ENCODE measurements at places on chromosomes 12 and 14.
A peak's percentile ranks its signal among the peaks of the same experiment; 100 is the strongest.

- no peaks in the 10 kb centered on the region for H3K4me1 ChIP-seq
- H3K27ac ChIP-seq: no peak overlapping the region
- peaks cover 38% of the 10 kb centered on the region for H3K36me3 ChIP-seq
- H3K27me3 ChIP-seq: no peaks in the 10 kb centered on the region
- H3K4me3 ChIP-seq: no peak overlapping the region
- DNase-seq: no peak
Observed at GRCh38 chr12:120167529-120168095, 26.9 kb downstream of the GCN1 start.

DNA sequence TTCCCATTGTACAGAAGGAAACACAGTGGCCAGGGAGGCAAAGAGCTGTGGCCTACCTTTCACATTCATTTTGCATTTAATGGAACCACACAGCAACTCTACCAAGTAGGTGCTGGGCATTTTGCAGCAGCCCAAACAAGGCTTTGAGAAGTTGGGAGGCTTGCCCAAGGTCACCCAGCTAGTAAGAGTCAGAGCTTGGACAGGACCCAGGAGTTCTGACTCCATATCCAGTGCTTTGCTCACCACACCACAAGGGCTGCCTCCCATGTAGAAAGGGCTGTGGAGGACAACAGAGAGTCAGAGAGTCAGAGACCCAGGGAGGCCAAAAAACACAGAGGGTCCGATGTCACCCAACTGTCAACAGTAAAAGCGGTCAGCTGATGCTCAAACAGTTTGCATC lies 400.2 kb downstream of the BCL11B start:
- no peak for DNase-seq
- no peak overlapping the region for H3K4me3 ChIP-seq
- H3K36me3 ChIP-seq: no peaks in the 10 kb centered on the region
- H3K27ac ChIP-seq: no peak overlapping the region
- no peaks in the 10 kb centered on the region for H3K4me1 ChIP-seq

GRCh38 chr14:100432652-100433427 lies 109.7 kb downstream of the SLC25A47 start:
- no peak for DNase-seq
- H3K4me3 ChIP-seq: no peak overlapping the region
- no peaks in the 10 kb centered on the region for H3K27me3 ChIP-seq

DNA sequence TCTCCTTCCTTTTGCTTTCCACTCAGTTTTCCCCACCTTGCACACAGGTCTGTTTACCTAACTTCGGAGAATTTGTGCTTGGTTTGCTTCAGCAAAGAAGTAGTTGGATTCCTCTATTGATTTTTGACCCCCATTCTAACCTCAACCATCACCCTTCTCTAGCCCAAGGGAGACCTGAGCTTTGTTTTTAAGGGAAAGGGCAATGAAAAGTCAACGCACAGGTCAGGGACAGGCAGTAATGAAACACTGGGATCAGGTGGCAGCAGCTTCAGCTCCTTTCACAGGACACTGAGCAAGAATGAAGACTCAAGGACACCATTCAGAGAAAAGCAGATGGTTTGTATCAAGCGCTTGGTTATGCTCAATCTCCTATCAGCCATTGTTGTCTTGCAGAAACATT lies 46.9 kb upstream of the KRR1 start:
- no peak overlapping the region for H3K4me3 ChIP-seq
- no peaks in the 10 kb centered on the region for H3K36me3 ChIP-seq

GRCh38 chr14:28323951-28324741 lies 442.4 kb upstream of the FOXG1 start:
- DNase-seq: no peak
- H3K27me3 ChIP-seq: no peaks in the 10 kb centered on the region
- no peak overlapping the region for H3K4me3 ChIP-seq
- H3K27ac ChIP-seq: no peak overlapping the region

DNA sequence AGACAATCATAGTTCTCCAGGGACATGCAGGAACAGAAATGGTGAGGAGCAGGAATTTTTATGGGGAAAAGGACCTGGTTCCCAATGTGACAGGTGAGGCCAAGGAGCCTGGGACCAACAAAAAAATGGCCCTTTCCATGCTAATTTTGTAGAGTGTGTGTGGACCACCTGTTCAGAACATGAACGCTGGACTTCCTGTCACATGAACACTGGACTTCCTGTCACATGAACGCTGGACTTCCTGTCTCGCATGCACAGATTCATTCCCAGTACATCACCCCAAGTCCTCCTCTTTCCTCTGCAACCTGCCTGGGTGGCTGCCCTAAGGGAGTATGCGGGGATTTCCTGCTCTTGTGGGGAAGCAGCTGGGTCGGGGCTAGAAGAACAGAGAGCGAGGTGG lies 10.1 kb downstream of the FGF6 start:
- H3K27me3 ChIP-seq: no peaks in the 10 kb centered on the region
- no peak overlapping the region for H3K4me3 ChIP-seq
- peaks cover 63% of the 10 kb centered on the region for H3K4me1 ChIP-seq
- H3K36me3 ChIP-seq: peaks cover 27% of the 10 kb centered on the region

DNA sequence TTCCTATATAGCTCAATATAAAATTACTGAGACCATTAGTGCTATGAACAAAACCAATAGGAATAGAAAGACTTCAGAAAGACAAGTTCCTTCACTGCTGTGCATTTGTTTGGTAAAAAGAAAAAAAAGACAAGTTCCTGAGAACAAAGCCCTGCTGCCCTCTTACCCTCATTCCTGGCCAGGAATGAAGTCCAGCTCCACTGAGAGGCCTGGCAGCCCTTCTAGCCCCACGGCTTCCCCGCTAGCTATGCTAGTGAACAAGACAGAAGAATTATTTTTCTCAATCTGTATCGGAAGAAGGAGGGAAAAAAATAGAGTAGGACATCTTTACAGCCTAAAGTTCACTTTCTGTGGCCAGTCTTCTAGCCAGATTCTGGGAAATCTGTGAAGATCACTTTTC lies 1.6 kb downstream of the MFAP5 start:
- no peak for DNase-seq
- no peaks in the 10 kb centered on the region for H3K36me3 ChIP-seq
- no peak overlapping the region for H3K4me3 ChIP-seq

DNA sequence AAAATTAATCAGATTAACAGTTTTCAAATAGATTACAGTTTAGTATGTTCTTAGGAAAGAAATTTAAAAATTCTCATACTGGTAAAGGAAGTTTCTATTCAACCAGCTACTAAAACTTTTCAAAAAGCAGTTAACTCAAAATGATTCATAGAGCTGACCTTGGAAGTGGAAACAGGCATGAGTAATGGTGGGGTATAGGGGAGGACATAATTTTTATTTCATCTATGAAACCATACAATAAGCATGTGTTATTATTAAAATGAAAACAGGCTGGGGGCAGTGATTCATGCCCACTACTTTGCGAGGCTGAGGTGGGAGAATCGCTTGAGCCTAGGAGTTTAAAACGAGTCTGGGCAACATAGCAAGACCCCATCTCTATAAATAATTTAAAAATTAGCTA lies 73.0 kb downstream of the DNAI7 start:
- peaks cover 5% of the 10 kb centered on the region for H3K27me3 ChIP-seq
- DNase-seq: no peak
- H3K36me3 ChIP-seq: no peaks in the 10 kb centered on the region
- H3K4me3 ChIP-seq: no peak overlapping the region
- no peak overlapping the region for H3K27ac ChIP-seq

GRCh38 chr12:4270016-4270830 lies 3.3 kb upstream of the CCND2 start:
- peak overlapping the region; percentile 98 for H3K4me3 ChIP-seq
- H3K36me3 ChIP-seq: no peaks in the 10 kb centered on the region
- peaks cover 20% of the 10 kb centered on the region for H3K4me1 ChIP-seq

GRCh38 chr12:1093166-1093751 lies 102.2 kb downstream of the ERC1 start:
- no peaks in the 10 kb centered on the region for H3K27me3 ChIP-seq
- no peak overlapping the region for H3K4me3 ChIP-seq
- DNase-seq: peak; percentile 19
- peaks cover 1% of the 10 kb centered on the region for H3K4me1 ChIP-seq
- H3K36me3 ChIP-seq: peaks cover 2% of the 10 kb centered on the region
- no peak overlapping the region for H3K27ac ChIP-seq
